ENCODE measurements at places on chromosomes 6 and 20.

- DNase-seq: no peak
Measured at GRCh38 chr20:46929902-46930301, 35.3 kb downstream of the EYA2 start.

DNA sequence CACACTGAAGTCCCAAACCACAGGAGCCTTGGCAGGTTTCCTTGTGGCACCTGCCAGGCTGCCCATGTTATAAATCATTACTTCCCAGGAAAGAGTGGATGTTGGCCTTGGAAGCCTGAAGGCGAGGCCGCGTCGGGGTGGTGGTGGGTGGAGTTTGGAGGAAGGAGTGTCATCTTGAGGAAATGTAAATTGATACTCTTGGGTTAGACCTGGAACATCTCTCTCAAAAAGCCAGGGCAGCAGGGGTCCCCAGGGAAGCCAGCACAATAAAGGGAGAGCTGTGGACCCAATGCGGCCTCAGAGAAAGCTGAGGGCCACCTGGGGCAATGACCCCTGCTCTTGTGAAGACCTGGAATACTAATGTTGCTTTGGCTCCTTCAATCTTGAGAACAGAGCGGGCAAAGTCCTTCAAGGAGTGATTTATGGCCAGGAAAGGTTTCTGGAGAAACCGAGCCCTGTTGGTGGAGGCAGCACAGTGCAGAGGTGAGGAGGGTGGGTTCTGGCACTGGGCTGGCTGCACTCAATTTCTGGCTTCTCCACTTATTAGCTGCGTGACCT lies 26.3 kb upstream of the TRAF3IP2 start:
- DNase-seq: no peak

DNA sequence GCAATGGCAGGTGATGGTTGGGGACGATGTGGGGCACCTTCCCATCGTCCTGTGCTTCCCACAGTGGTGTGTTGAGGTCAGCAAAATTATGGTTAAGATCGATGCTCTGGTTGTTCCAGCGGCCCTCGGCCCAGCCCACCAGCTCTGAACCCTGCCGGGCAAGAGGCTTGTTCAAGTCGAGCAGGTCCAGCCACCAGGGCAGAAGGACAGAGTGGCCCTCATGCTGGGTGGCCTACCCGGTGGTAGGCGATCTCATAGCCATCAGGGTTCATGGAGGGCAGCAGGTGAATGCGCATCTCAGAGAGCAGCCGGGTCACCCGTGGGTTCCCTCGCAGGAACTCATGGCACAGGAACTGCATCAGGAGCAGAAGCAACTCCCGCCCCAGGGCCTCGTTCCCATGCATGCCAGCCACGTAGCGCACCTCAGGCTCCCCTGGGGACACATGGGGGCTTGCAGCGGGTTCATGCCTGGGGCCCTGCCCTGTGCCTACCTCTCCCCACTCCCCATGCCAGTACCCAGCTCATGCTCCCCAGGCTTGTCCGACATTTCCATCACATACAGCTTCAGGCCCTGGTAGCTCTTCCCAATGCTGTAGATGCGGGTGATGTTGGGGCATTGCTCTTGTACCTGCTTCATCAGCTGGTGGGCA lies 4.3 kb downstream of the CPXM1 start:
- DNase-seq: no peak

GRCh38 chr20:58142843-58143185 lies 85.6 kb downstream of the ANKRD60 start:
- no peak for DNase-seq

- DNase-seq: no peak
Measured at GRCh38 chr6:165676435-165677068, 13.5 kb upstream of the PDE10A start.

- no peak for DNase-seq
Measured at GRCh38 chr20:62511300-62511914, 35.6 kb upstream of the GATA5 start.

DNA sequence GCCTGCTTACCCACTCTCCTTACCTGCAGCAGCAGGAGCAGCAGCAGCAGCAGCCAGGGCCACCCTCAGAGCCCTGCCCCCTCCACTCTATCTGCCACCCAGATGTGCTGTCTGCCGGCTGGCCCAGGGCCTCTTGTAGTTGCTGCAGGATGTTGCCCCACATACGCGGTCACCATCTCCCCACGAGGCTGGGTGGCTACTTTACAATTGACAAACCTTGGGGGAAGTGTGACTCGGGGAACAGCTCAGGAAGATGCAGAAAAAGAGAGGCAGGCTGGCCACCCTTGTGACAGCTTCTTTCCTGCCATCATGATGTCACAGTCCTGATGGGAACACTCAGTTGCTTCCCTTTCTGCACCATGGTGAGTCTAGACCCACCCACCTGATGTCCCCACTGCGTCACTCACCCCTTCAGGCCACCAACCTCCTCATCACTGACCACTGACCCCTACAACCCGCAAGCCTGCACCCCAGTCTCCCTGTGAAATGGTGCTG lies 14.5 kb downstream of the TREM1 start:
- DNase-seq: peak; percentile 82

DNA sequence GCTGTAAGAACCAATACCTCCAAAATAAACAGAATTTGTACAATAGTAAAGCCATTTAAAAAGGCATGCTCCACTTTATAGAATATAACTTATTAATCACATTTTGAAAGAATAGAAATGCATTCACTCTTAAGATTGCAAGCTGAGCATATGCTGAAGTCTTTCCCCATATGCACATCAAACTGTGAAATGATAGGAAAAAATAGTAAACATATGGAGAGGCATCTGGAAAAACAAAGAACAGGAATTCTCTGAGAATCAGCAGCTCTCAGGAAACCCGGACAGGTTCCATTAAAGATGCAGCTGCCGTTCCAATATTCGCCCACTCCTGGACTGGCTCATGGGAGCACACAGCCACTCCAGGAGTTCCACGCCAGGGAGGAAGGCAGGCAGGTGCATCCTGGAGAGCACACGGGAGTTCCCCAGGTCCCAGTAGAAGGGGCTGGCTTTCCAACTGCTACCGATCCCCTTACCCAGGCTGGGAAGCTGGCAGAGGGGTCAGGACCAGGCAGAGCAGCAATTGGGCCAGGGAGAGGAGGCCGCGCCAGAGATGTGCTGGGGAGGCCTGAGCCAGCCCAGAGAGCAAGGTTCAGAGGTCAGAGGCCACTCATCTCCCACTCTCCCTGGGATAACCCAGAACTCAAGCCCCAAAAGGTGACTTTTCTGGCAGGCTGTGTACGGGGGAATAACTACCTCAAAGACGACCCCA lies 111.1 kb downstream of the DLL1 start:
- DNase-seq: no peak

- DNase-seq: no peak
Measured at GRCh38 chr20:56187534-56188165, 60.9 kb upstream of the MC3R start.

DNA sequence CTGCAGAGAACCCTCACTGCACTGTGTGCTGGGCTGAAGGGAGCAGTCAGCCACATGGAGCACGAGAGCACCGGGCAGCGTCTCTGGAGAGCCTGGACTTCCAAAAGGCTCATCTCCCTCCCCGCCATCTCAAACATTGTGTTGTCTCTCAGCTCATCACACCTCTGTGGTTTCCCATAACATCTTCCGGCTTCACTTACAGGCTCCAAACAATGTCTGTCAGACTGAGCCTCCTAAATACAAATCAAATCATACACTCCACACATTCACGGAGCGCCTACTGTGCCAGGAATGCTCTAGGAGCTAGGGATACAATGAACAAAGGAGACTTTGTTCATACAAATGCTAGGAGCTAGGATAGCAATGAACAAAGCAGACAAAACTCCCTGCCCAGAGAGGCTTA lies 398.0 kb downstream of the RNGTT start:
- DNase-seq: no peak

DNA sequence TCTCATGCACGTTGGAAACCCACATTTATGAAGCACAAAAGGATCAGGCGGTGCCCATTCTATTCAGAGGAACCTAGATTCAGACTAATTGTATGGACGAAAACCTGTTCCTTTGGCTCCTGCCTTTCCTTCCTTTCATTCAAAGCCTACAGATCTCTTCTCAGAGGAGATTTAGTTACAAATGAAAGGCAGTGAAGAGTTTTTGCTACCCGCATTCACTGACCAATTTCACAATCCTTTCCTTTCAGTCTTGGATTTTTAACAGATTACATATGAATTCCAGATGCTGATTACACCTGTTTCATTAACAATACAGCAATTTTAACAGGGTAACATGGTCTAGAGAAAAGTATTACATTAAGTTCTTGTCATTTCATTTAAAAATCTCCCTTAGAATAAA lies 32.0 kb downstream of the TMEM242 start:
- no peak for DNase-seq

- DNase-seq: peak; percentile 45
Measured at GRCh38 chr6:90284236-90285041, 12.2 kb downstream of the BACH2 start.

Data from NK-92 treated with Interleukin-12 subunit alpha and Interleukin-12 subunit beta, amount 100 ng/mL, for 24 hours (cell line).